ENCODE measurements at places on chromosomes 1 and 21.

- DNase-seq: no peak
Measured at GRCh38 chr1:85245891-85246290, 13.6 kb downstream of the C1orf52 start.

DNA sequence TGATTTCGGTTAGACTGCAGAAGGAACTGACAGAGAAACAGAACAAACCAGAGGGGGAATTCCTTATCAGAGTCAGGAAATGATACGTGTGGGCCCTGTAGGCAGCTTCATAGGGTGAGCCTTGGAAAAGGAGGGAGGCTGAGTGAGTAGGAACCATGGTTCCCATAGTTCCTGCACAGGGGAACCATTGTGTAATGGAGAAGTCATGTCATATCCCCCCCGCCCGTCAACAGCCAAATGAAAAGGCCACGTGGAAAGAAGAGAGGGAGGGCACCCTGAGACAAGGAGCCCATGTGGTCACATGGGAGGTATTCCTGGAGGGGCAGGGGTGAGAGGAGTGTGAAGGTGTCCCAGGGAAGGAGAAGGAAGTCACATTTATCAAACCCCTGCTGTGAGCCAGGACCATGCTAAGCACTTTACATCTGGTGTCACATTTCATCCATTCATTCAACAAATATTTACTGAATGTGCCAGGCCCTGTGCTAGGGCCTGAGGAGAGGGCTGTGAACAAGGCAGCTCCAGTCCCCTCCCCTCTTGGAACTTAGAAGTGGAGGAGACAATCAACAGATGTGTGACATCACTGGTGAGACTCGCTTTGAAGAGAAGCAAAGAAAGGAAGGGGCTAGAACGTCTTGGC, 15.7 kb upstream of the FGR start:
- DNase-seq: no peak

DNA sequence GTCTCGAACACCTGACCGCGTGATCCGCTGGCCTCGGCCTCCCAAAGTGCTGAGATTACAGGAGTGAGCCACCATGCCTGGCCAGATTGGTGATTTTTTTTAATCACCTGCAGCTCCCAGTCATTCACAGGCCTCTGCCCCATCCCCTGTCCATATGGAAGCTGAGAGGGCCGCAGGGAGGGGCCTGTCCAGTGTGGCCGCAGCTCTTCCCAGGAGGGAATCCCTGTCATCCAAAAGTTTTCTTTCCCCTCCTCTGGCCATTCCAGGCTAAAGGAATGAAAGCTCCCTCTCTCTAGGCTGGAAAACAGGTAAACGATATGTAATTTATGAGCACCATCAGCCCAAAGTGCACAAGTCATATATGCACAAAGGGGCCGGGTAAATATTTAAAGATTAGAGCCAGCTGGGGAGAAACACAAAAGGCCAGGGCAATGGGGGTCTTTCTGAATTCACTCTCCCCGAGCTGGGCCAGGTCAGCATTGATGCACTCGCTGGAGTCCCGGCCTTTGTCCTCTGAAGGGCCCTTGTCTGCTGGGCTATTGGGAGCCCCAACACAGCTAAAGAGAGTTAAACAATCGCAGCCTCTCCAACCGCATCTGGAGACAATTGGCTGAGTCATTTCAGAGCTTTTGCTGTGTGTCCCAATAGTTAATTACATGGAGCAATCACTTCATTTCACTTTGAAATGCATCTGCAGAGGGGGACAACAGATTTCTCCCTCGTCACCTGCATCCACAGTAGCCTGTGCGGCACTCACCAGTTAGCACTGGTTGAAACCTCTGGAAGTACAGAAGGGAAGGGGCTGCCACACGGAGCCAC, 3.8 kb upstream of the HES3 start:
- DNase-seq: no peak

DNA sequence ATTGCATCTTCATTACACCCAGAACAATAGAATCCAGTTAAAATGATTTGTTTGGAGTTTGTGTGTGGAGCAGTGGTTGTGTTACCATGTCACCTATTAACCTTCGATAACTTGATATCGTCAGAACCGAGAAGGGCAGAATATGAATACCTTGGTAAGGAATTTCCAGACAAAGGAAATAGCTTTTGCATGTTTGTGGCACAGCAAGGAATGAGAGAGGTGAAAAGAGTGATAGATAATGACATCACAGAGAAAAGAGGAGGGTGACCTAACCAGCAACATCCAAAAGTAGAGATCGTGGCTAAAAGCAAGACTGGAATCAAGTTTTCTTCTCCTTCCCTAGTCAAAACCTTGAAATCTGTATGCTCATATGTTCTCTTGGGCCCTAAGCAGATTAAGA, 244.6 kb upstream of the NEGR1 start:
- DNase-seq: no peak
